ENCODE measurements at places on chromosomes 7 and 10.

DNA sequence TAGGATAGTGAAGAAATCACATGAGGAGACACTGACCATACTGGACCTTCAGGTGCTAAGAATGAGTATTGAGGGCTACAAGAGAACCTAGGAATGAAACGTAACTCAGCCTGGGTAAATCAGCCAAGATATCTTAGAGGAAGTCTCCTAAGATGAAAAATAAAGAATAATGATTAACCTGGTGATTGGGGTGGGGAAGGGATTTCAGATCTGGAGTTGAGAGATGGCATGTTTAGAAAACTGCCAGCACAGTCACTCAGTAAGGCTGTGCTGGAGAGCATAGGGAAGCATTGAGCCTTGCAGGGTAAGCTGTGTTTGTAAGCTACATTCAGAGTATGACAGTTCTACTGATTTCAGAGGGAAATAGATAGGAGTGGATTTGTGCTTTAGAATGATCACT lies 1.9 kb upstream of the MALRD1 start:
- no peak for DNase-seq

DNA sequence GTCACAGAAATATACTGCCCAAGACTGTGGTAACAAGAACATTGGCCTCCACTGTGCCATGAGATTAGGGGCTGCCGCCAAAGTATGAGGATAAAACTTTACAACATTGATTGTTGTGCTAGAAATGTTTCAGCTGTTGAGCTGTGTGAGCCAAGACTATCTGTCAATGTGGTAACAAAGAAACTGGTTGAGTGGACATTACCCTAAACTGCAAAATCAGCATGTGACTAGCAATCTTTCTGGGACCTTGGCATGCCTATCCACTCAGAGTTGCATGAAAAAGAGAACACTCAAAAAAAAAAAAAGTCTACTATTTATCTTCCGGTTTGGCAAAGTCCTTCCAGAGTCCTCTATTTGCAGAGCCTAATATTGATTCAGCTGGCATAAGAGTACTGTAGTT lies 605.6 kb upstream of the CNTNAP2 start:
- DNase-seq = no peak

DNA sequence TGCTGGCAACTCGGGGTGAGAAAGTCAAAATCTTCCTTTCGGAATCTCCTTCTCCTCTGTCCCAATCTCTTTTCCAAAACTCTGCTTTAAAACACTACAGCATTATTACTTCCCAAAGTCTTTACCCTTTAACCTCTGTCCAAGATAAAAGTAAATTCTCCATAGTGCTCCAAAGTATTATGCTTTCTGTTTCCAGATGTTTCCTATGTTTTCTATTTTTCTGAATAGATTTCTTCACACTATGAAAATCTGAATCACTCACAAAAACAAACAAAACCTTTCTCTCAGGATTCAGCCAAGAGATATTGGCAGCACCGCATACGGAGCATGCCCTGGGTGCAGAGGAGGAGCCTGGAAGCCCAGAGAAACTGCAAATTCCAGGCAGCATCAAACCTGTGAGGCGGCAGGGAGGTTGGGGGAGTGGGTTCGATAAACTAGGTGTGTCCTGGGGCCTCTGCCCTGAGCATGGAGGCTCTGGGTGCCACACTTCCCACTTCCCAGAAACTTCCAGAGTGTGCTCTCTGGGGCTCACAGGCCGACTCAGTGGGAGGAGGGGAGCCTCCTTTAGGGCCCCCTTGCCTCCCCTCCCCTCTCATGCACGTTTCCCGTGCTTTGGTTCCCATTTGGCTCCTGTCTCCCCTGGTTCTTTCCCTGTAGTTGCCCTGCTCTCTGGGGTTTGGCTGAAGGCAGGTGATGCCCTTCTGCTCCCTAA lies 35.6 kb downstream of the VIPR2 start:
- no peak for DNase-seq

DNA sequence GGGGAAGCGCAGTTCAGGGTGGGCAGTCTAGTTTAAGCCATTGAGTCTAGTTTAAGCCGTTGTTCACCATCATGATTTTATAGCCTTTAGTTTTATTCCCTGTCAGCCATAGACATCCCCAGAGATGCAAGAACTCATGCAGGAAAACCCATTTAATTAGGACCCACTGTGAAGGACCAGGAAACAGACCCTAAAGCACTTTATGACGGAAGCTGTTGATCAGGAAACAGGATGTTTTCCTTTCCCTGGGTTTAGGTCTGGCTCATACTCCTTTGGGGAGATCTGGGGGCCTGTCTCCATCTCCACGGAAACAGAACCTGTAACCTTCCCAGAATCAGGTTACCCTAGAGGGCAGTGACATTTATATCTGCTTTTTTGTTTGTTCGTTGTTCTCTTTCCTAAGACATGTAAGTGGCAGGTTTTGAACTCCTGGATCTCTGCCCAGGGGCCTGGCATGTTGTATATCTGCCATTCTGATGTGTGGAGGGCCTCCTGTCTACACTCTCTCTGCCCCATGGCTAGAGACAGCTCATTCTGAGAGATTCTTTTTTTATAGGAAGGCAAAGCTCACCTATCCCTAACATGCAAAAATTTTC lies 657.2 kb upstream of the GALNT17 start:
- DNase-seq = no peak

GRCh38 chr7:92876836-92877235 lies 40.5 kb upstream of the CDK6 start:
- no peak for DNase-seq

DNA sequence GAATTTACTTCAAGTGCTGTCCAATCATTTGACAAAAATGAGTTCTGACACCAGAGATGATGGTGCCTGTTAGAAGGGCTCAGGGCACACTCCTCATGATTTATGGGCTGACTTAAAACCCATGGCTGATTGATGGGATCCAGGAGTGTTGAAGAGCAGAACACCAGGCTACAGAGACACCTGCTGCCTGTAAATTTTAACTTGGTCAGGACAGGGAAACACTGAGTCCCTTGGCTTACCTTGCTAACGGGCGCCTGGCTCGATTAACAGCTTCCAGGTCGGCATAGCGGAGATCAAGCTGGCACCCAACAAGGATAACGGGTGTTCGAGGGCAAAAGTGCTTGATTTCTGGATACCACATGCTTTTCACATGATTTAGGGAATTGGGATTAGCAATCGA lies 51.4 kb downstream of the RHOBTB1 start:
- DNase-seq = no peak

DNA sequence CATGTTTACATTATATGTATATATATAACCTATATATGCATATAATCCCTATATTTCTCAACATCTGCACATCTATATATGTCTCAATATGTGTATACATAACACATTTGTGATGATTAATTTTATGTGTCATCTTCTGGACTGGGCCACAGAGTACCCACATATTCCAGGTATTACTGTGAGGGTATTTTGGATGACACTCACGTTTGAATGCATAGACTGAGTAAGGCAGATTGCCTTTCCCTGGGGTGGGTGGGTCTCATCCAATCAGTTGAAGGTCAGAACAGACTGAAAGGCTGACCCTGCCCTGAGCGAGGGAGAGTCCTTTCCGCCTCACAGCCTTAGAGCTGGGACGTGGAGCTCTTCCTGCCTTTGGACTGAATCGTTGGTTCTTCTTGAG lies 295.2 kb upstream of the PFKP start:
- no peak for DNase-seq

DNA sequence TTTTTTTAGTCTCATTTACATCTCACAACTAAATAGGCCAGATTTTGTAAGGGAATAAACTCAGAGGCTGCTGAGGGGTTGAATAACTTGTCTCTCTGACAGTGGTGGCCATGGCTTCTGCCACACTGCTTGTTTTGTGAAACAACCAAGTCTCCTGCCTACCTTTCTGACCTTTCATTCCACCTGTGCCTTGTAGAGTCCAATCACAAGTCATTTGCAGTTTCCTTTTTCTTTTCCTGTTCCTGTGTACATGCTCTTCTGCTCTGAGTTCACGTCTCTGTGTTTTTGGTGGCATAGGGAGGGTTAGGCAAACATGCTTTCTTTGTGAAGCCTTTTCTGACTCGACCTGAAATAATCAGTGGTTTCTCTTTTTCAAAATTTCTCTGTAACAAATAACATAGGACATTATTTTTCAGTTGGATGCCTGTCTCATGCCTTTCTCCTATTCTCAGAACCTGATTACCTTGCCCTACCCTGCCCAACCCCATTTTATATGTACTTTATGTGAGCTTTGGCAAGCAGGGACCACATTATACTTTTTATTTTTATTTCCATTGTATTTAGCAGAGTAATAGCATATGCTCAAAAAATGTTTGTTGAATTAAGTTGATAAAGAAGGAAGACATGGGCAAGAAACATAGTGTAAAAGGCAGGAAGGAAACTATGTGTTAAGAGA lies 81.7 kb downstream of the HDAC9 start:
- no peak for DNase-seq

- DNase-seq = no peak
These were observed 55.0 kb upstream of the NKX6-2 start for GRCh38 chr10:132840698-132841614.

DNA sequence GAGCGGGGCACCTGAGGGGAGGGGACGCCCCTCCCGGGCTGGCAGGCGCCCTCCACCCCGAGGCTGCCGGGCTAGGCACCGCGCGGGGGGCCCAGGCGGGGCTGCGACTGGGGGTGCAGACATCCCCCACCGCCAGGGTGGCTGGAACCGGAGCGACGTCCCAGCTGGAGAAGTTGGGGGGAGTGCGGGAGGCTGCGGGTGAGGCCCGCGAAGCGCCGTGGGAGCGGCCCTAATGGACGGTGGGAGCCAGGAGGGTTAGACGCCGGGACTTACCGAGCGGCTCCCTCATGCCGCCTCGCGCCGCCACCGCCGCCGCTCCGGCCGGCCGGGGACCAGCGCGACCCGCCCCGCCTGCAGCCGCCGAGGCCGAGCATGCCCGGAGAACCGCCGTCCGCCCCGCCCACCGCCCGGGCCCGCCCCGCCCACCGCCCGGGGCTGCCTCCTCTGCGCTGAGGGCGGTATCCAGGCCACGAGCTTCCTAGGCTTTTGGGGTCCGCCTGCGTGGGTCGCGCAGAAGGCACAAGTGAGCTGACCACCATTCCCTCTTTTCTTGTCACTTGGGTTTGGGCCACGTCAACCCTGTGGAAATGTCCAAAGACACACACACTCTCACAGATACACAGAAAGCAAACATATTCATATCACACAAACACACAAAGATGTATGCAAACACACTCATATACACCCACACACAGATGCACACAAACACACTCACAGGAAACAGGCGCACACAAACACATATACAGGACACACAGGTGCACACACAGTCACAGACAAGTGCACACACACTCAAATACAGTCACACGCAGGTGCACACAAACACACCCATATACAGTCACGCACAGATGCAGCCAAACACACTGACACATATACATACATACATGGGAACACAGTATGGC lies at the start of gene JCAD:
JCAD (minus strand) TSS at position 378 of the 899 bp plus-strand sequence. CDS start 11,774 bp downstream, outside the sequence.
- no peak for DNase-seq

DNA sequence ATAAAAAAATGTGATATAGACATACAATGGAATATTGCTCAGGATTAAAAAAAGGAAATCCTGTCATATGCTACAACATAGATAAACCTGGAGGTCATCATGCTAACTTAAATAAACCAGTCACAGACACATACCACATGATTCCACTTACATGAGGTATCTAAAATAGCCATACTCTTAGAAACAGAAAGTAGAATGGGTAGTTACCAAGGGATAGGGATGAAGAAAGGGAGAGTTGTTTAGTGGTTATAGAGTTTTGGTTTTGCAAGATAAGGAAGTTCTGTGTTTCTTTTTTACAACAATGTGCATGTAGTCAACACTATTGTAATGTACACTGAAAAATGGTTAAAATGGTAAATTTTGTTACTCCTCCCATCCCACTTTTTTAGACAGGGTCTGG lies 30.5 kb downstream of the BICC1 start:
- DNase-seq = no peak

DNA sequence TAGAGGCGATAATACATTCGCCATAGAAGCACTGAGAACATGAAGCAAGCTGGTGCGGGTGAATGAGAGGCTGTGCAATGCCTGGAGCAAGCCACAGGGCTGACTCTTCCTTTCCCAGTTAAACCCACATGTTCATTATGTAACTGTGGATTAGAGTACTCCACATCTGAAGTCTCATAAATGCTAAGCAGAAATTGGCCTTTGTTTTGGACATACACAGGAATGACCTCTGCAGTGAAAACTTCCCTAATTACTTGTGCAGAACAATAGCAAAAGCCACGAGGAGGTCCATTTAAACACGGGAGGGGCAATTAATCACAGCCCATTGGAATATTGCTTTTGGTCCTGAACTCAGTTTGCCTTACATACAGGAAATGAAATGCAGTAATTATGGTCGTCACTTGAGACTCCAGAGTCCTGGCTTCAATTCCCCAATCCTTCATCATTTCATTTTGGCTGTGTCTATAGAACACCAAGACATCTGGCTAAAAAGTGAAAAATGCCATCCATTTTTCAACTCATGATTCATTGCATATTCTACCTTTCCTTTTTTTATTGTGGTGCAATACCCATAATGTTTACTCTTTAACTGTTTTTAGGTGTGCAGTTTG lies 78.7 kb upstream of the CXCL12 start:
- no peak for DNase-seq

DNA sequence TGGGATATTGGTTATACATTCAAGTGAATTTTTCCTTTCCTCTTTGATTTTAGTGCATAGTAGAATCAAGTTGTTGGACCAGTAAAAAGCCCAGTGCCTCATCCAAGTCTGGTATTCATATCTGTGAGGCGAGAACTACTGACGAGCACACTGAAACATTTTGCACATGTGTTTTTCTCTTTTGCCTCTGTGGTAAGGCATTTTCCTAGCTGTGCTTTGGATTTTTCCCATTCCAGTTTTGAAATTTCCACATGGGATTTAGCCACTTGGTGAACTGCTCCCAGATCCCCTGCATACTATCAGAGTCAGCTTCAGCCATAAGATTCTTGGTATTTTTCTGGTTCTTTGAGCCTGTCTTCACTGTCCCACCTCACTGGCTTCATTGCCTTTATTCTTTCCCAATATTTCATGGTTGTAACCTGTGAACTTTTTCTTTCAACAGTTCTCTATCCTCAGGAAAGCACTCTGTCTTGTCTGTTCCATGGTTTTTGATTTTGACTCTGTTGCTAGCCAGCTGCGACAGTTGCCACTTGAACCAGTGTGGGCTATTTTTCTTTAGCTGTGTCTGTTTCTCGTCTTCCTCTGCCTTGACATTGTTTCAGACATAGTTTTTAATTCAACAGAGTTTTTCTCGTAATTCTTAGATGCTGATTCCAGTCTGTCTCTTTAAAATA lies 239.0 kb downstream of the REEP3 start:
- no peak for DNase-seq

DNA sequence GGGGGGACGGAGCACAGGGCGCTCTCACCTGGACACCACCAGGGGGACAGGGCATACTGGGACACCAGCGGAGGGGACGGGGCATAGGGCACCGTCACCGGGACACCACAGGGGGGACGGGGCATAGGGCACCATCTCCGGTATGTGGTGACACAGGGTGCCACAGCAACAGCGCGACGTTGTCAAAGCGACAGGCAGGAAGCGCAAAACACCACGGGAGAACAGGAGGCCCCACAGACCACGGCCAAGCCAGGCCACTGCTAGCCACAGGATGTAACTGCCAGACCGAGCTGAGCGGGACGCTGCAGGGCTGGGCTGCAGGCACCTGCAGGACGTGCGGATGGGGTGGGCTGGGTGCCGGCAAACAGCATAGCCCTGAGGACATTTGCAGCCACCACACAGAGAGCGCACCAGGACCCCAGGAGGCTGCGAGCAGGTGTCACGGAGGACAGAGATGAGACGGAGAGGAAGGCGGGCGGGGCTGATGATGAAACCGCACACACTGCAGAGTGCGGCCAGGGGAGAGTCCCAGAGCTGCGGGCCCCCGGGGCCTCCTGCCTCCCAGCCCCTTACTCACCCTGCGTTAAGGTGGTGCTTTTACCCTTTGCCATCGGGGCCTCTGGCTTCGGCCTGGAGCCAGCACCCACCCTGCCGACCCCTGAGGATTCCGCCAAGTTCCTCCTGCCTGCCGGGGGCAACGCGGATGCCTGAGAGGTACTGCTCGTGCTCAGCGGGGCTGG lies 17.5 kb downstream of the MICALL2 start:
- no peak for DNase-seq
